T1000 (cell line): ENCODE measurements at places on chromosomes 7 and 10.

- DNase-seq, result no peak
These were observed 80.2 kb downstream of the CHCHD3 start for GRCh38 chr7:133001727-133002126.

DNA sequence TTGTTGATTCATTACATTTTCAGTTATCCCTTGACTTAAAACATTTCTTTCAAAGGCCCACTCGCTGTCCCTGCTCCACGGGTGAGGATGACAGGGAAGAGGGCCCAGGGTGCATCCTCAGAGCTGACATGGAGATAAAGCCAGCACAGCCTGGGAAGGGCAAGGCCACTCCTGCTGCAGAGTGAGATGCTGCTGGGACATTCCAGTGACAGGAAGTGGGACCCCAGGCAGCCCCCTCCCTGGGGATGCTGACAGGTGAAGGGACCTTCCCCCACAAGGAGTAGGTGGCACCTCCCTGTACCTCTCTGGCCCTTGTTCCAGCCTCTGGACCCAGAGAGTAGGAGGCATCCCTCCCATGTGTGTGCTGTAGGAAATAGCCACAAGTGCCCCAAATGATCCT is 97.8 kb upstream of the DDC start:
- DNase-seq, result no peak

DNA sequence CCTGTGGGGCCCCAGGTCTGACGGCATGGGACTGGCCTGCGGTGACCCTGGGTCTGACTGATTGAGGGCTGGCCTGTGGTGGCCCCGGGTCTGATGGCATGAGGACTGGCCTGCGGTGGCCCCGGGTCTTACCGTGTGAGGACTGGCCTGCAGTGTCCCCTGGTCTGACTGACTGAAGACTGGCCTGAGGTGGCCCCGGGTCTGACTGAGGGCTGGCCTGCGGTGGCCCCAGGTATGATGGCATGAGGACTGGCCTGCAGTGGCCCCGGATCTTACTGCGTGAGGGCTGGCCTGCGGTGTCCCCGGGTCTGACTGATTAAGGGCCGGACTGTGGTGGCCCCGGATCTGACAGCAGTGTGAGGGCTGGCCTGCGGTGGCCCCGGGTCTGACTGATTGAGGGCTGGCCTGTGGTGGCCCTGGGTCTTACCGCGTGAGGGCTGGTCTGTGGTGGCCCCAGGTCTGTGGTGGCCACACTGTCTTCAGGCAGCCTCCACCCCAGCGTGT is 10.9 kb downstream of the JAKMIP3 start:
- DNase-seq, result no peak

- no peak for DNase-seq
These were observed 102.0 kb downstream of the GLCCI1 start for GRCh38 chr7:8070451-8071180.

DNA sequence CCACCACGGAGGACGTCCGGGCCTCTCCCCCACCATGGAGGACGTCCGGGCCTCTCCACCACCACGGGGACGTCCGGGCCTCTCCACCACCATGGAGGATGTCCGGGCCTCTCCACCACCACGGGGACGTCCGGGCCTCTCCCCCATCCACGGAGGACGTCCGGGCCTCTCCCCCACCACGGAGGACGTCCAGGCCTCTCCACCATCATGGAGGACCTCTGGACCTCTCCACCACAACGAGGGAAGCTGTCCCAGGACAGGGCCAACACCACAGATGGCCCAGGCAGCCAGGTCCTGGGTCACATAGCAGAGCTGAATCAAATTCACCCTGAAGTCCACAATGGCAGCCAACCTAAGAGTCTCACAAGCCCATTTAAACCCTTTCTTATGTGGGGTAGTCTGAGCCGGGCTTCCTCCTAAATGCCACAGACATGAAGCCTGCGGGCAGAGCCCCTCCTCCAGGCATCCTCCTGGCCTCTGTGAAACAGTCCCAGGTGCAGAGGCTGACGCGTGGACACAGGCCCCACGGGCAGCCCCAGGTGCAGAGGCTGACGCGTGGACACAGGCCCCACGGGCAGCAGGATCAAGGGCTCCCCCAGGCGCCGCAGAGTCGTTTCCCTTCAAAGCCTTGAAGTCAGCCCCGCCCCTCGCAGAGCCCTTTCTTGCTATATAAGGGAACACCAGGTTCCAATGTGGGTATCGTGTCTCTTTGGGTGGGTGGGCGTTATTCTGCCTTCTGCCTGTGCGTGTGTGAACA is 47.0 kb downstream of the FOXL3 start:
- no peak for DNase-seq

- no peak for DNase-seq
These were observed 16.0 kb upstream of the OLAH start for GRCh38 chr10:15027741-15028140.

DNA sequence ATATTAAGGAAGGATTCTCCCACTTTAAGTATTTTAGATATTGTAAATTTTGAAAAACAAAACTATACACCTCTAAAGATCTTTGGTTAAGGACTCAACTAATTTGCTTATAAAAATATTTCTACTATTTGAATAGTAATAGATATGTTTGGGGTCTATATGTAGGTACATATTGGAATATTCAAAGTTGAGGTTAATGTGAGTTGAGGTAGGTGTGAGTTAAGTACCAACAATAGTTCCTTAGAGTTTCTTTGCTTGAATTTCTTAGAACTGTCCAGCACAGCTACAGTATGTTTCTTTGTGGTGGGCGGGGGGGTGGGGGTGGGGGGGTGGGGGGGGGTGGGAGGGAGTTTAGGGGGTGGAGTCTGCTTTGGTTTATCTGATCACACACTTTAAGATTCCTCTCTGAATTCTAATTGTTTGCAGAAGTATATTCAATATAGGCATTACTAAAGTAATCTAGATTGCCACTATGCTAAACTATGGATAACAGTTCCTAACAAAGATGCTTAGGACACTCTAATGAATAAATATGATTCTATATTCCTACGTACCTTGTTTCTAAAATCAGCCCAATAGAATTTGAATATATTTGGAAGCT is 2.1 kb downstream of the GRM3 start:
- no peak for DNase-seq
